Cardiac fibroblast (primary cell): ENCODE measurements at places on chromosomes 5 and 9.

GRCh38 chr9:110538647-110539041 lies 40.9 kb downstream of the SVEP1 start:
- no peak for DNase-seq

DNA sequence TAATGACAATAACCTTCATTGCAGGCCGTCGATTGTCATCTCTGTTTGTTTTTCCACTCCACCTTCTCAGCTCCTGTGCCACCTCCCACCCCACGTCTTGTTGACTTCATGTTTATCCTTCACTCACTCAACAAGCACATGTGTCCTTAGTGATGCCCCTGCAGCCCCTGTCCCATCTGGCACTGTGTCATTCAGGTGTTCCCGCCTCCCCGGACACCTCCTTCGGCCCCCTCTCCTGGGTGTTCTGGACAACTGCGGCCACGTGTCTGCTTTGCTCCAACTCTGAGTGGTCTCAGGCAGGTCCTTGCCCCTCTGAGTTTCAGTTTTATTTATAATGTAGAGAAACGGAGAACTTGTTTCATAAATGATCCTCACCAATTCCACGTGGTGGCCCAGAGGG lies 91.0 kb upstream of the COL5A1 start:
- DNase-seq, result no peak

DNA sequence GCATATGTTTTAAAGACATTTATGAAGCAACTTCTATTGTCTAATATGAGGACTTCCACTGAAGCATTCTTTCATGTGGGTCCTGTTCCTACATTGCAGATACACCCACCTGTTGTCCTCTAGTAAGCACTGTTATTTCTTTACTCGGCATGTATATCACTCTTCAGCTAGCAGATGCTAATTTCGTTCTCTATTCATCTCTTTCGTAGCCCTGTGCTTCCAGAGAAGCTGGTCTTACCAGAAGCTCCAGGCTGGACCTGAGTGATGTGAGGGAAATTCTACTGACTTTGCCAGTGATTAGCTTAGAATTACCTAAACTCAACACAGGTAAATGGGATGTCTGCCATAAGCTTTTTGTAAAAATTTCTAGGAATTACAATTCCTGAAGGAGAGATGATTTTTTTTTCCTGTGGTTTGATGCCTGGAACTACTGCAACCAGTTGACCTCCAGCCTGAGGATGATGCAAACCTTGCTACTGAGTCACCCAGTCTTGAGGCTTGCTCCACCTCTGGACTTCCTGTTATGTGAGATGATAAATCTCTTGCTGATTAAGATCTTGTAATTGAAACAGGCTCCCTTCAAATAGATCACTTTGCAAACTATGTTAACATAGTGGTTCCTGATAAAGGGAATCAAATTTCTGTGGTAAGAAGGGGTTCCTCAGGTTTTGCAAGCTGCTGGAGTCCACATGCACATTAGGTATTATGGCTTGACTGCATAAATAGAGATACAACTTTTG lies 52.2 kb upstream of the SPINK5 start:
- peak; percentile 56 for DNase-seq

DNA sequence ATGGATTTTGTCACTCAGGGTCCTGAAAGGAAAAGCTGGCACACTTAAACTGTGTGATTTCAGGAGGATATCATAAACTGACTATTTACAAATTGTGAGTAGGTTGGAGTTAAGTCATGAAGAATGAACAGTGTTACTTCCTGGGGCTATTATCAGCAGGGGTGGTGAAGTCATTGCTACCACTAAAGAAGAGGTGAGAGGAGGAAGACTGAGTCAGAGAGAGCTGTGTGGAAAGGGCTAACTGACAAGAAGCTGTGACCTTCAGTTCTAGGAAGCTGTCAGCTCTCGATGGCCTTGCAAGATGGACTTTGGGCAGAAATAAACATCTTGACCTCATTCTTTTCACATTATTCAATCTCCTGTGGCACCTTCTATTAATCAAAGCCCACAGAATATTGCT lies 72.3 kb upstream of the STARD4 start:
- DNase-seq, result peak; percentile 74

DNA sequence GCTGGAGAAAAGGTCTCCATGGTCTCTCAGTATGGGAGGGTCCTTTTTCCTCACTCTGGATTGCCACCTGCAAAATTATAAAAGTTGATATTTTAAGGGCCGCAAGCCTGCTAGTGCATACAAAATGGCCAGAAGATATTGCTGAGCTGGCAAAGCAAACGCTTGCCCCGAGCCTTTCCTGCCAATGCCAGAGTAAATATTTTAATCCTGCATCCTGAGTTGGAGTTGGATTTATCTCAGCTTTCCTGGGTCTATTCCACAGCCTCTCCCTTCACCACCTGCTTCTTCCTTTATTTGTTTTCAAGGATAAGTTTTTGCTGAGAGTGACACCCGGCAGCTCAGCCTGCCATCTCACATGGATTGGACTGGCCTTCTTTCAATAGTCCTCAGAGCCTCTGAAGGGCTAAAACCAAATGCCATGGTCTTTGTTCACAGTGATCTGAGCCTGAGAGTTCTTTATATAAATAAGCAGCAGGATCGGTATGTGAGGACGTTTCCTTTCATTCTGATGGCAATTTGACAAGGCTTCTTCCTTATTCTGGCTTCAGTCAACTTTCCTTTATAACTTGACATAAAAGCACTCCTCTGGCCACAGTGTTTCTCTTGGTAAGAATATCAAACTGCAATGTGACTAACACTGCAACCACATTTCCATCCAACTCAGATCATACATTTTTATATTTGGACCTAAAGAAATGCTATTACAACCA lies 170.1 kb downstream of the ADAMTS12 start:
- no peak for DNase-seq

- DNase-seq, result no peak
Observed at GRCh38 chr5:128434993-128435392, 103.1 kb downstream of the FBN2 start.
